ENCODE measurements at places on chromosomes 1 and 21.

- no peak for DNase-seq
- no peaks in the 10 kb centered on the region for H3K4me1 ChIP-seq
- no peak overlapping the region for H3K27ac ChIP-seq
- H3K4me3 ChIP-seq, result no peak overlapping the region
Observed at GRCh38 chr1:153849487-153850185, 73.1 kb downstream of the GATAD2B start.

DNA sequence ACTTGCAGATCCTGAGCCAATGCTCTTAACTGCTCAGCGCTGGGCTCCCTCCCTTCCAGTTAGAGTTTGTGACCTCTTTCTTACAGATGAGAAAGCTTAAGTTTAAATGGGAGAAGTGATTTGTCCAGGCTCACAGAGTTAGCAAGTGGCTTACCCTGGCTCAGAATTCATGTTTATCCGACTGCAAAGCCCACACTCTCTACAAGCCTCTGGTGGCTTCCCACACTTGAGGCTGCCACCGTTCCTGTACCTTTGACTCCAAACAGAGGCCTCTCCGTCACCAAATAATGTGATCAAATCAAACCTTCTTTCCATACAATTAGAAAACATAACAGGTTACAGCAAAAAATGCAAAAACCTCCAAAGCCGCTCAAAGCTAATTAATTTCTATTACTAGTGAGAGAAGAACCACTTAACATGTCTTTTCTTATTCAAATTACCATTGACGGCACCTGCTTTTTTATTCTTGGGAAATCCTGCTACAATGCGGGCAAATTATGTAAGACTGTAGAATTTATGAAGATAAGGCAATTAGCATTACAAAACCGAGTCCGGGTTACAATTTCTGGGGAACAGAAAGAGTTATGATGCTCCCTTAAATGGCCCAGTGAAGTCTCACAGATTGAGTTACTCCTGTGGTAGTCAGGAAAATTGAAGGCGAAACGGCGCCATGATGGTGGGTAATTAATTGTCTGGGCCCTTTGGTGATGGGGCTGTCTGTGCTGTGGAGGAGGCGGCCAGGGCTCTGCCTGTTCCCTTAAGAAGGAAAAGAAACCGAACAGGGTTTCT, 324.3 kb upstream of the POU3F1 start:
- no peaks in the 10 kb centered on the region for H3K27me3 ChIP-seq
- no peak overlapping the region for H3K4me3 ChIP-seq
- H3K4me1 ChIP-seq, result no peaks in the 10 kb centered on the region
- no peak for DNase-seq

GRCh38 chr1:233410906-233411305, 83.4 kb downstream of the MAP3K21 start:
- DNase-seq, result no peak
- H3K27ac ChIP-seq, result no peak overlapping the region
- H3K27me3 ChIP-seq, result no peaks in the 10 kb centered on the region
- H3K36me3 ChIP-seq, result no peaks in the 10 kb centered on the region
- H3K4me3 ChIP-seq, result no peak overlapping the region

DNA sequence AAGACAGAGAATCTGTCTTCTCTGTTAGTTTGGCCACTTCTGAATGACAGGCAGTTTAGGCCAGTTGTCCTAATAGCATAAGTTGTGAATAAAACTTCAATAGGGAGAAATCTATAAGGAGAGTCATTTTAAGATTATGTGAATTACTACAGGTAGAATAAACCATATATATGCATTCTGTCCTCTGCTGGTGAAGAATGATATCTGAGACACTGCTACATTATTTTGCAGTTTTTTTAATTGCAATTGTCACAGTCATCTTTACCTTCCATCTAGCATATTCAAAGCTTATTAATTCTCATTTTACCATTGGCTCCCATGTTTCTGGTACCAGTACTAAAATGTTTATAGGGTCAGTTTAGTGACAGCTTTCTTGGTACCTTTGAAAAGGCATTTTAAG, 519.6 kb upstream of the DEPDC1 start:
- no peaks in the 10 kb centered on the region for H3K4me1 ChIP-seq
- H3K4me3 ChIP-seq, result no peak overlapping the region
- H3K27ac ChIP-seq, result no peak overlapping the region
- no peaks in the 10 kb centered on the region for H3K27me3 ChIP-seq

DNA sequence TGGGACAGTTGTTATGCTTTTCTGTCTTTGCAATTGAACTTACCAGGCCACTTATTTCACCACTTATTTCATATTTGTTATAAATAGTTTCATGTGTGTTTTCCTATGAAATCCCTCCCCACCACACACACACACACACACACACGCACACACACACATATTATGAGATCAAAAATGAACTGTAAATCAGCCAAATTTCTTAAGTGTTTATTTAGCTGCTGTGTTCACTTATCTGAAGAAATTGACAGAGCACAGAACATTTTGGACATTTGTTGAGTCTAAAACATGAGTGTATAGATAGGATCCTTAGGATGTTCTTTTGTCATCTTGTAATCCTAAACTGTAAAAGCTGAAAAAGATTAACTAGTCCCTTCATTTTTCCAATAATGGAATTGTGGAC, 7.8 kb upstream of the TNFSF18 start:
- H3K4me1 ChIP-seq, result no peaks in the 10 kb centered on the region
- H3K27ac ChIP-seq, result no peak overlapping the region
- no peaks in the 10 kb centered on the region for H3K36me3 ChIP-seq
- H3K27me3 ChIP-seq, result no peaks in the 10 kb centered on the region
- no peak overlapping the region for H3K4me3 ChIP-seq

DNA sequence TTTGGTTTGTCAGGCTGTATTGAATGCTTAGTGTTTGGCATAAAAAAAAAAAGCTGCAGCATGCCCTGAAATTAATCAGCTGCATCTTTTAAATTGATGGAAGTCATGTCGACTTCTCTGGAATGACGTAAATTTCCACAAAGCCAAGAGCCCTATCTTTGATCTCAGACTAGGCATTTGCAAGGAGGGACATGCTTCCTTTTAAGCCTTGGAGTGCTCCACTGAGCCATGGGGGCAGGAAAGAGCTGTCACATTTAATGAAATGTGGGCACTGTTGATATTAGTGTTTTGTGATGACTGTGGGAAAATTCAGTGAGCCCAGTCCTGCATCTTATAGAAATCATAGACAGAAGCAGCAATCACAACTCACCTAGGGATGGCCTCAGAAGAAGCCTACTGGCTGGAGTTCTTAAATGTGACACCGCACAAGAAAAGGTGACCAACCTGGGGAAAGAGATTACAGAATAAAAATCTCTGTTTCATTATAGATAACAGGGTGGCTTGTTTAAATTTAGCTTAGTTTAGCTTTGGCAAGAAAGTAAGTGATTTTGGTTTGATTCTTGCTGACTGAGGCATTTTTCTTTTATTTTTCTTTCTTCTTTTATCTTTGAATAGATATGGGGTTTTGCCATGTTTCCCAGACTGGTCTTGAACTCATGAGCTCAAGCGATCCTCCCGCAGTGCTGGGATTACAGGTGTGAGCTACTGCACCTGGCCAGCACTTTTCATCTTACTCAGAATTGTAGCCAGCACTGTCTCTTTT, 188.2 kb downstream of the HHAT start:
- H3K4me1 ChIP-seq, result no peaks in the 10 kb centered on the region
- no peaks in the 10 kb centered on the region for H3K36me3 ChIP-seq
- no peak overlapping the region for H3K27ac ChIP-seq
- DNase-seq, result no peak
- no peak overlapping the region for H3K4me3 ChIP-seq

Data from mesendoderm (in vitro differentiated cells).